ENCODE measurements at places on chromosomes 3 and 15.

DNA sequence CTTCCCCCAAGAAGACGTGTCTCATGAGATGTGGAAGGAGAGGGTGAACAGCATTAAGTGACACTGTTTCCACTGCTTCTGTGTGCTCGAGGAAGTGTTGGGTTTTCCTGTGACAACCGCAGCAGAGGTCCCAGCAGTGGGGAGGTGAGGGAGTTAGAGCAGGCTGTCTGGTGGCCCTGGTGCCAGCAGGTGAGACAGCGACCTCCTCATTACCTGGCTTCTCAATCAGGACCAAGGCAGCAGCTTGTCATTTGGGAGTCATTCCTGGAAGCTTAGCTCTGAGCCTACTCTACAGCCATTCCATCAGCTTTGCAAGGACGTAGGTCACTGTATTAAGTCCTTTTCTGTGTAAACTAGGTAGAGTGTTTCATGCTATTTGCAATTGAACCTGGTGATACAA, 63.3 kb upstream of the RGMA start:
- DNase-seq: no peak

DNA sequence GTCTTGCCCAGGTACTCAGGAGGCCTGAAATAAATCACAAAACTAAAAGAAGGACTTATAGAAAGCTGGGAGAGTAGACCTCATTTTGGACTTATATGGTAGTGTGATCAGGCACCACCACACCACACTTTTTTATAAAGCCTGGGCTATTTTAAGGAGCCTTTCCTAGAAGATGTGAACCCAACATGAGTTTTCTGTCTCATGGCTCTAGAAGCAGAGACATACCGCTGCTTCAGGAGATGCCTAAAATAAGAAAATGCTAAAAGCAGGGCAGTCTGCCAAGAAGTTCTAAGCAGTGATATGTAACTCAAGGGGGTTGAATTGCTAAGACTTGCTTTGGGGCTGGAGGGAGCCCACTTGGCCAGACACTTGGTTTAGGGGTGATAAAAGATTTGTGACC, 49.6 kb downstream of the SUMF1 start:
- DNase-seq: no peak

DNA sequence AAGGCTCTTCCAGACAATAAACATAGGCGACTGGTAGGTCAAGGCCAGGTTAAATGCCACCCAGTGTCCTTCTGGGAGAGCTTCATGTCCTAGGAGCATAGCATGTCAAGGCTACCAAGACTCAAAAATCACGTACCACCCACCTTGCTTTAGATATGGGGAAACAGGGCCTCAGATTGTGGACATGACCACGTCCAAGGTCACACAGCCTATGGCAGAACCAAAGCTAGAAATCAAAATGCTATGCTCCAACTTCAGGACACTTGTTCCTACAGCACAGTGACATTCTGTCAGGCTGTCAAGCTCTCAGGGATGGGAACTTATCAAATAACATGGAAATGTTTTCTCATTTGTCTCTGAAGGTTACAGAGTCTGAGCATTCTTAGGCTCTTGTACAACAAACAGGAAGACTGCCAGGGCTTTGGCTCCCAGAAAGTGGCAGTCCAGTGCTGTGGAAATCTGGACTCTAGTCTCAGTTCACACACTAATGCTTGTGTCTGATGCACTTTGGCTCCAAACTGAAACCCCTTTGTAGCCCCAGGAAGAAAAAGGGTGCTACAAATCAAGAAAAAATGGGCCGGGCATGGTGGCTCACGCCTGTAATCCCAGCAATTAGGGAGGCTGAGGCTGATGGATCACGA, 170.4 kb upstream of the LPP start:
- no peak for DNase-seq

DNA sequence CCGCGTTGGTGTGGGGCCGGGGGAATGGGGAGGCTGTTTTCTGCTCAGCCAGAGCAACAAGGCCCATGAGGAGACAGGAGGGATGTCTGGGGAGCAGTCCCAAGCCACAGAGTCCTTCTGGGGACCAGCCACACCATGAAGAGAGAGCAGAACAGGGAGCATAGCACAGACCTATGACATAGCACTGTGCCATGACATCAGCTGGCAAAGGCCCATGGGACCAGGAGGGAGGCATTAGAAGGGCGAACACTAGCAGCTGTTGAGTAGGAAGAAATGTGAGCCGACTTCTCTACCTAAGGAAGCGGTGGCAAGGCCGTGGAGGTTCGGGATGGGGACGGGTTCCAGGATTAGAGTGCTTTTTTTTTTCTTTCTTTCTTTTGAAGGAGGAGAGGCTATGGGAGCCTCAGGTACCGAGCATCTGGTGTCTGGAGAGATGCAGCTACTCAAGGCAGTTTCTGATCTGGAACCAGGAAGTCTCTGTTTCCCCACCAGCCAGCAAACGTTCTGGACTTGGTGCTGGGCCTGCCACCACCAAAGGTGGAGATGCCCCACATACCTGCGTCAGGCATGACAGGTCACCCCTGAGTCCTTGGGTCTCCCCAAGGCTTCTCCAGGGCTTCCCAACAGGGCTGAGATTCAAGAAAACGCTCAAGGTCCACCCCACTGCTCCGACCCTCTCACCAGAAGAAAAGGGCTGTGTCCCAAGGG, 77.3 kb upstream of the CGNL1 start:
- no peak for DNase-seq

DNA sequence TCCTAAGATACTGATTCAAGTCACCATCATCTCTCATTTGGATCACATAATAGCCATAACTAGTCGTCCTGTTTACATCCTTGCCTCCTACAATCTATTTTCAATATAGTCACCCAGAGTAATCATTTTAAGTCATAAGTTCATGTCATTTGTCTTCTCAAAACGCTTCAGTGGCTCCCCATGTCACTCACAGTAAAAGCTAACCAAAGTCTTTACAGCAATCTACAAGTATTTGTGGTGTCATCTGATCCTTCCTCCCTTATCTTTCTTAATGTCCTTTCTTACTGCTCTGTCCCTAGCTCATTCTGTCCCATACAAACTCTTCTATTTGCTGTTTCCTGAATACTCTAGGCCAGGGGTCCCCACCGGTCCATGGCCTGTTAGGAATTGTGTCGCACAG, 28.8 kb downstream of the GBE1 start:
- DNase-seq: no peak

DNA sequence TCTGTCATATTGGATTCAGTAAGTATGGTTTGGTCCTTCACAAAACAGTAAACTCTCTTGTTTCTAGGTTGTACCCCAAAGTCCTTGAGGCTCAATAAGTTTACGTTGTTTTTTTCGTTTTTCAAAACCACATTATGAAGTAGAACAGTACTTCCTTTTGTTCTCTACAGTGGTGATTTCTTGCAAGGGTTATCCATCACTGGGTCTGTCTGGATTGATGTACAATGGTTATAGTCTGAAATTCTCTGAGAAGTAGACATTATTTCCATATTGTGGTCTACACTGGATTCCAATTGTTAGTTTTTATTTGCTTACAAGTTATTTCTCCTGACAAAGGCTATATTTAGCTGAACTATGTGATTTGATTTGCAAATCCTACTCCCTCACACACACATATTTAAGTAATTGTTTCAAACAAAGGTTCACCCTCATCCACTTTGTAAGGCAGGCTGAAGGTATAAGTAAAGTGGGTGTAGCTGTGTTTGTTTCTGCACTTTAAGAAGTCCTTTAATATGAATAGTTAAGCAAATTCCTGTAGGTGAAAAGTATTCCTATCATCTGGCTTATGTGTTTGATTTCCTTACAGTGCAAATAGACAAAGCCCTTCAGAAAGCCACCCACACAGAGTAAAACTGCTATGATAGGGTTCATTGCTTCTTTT, 64.2 kb upstream of the MME start:
- no peak for DNase-seq

Data from SK-N-DZ (cell line).